ENCODE measurements at places on chromosomes 1 and 21. TPM values are rescaled to one million over a fixed set of nuclear protein-coding genes. Genes with fewer than 3 reads are reported as not detected.

GRCh38 chr1:204410688-204411450 is 748 bp downstream of the PPP1R15B start:
- peaks cover 53% of the 10 kb centered on the region for H3K36me3 ChIP-seq
- H3K27ac ChIP-seq, result peak overlapping the region; percentile 100
- H3K4me1 ChIP-seq, result peaks cover 17% of the 10 kb centered on the region
- peak; percentile 52 for DNase-seq
- H3K27me3 ChIP-seq, result no peaks in the 10 kb centered on the region
- peak overlapping the region; percentile 99 for H3K4me3 ChIP-seq

- H3K27ac ChIP-seq, result no peak overlapping the region
- no peak for DNase-seq
- no peak overlapping the region for H3K4me3 ChIP-seq
- H3K4me1 ChIP-seq, result peaks cover 16% of the 10 kb centered on the region
- no peaks in the 10 kb centered on the region for H3K36me3 ChIP-seq
- H3K27me3 ChIP-seq, result peaks cover 40% of the 10 kb centered on the region
These were observed 5.0 kb downstream of the RAP1GAP start for GRCh38 chr1:21663951-21664805.

DNA sequence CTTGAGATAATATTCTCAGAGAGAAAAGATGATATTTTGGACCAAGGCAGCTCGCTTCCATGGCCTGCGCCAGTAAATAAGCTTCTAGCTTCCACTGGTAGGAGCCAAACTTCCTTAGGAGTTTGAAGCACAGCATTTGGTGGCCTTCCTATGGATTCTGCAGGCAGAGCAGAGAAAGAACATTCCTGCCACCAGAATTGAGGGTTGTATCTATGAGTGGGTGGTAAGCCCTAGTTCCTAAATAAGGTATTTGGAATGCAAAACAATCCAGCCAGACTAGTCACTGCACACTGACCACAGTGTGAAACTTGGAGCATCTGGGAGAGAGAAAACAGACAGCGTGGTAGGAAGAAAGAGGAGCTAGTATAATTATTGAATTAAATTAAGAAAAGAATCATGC is 54.1 kb upstream of the BCAR3 start:
- H3K4me3 ChIP-seq, result no peak overlapping the region
- no peak for DNase-seq
- H3K36me3 ChIP-seq, result no peaks in the 10 kb centered on the region
- H3K4me1 ChIP-seq, result no peaks in the 10 kb centered on the region
- H3K27ac ChIP-seq, result no peak overlapping the region

Gene NPR1
- total RNA-seq, result not detected

Gene LCE1A
- total RNA-seq, result not detected

Gene ATP1A4
- not detected for total RNA-seq

Gene ADORA1
- total RNA-seq, result not detected
